ENCODE measurements at places on chromosomes 16 and 17. TPM values are rescaled to one million over a fixed set of nuclear protein-coding genes. Genes with fewer than 3 reads are reported as not detected.

- no peak for DNase-seq
Observed at GRCh38 chr17:66507982-66508760, 205.8 kb downstream of the PRKCA start.

Gene CNTNAP1
- total RNA-seq, result 20.4 TPM

Gene NLE1
- 35.5 TPM for total RNA-seq

- no peak for DNase-seq
Observed at GRCh38 chr17:9232591-9233270, 211.4 kb downstream of the NTN1 start.

GRCh38 chr17:60139438-60140285 lies 10.1 kb upstream of the CA4 start:
- no peak for DNase-seq

Gene COX11
- 87.0 TPM for total RNA-seq

- no peak for DNase-seq
Observed at GRCh38 chr17:1108765-1109605, 70.8 kb downstream of the ABR start.

DNA sequence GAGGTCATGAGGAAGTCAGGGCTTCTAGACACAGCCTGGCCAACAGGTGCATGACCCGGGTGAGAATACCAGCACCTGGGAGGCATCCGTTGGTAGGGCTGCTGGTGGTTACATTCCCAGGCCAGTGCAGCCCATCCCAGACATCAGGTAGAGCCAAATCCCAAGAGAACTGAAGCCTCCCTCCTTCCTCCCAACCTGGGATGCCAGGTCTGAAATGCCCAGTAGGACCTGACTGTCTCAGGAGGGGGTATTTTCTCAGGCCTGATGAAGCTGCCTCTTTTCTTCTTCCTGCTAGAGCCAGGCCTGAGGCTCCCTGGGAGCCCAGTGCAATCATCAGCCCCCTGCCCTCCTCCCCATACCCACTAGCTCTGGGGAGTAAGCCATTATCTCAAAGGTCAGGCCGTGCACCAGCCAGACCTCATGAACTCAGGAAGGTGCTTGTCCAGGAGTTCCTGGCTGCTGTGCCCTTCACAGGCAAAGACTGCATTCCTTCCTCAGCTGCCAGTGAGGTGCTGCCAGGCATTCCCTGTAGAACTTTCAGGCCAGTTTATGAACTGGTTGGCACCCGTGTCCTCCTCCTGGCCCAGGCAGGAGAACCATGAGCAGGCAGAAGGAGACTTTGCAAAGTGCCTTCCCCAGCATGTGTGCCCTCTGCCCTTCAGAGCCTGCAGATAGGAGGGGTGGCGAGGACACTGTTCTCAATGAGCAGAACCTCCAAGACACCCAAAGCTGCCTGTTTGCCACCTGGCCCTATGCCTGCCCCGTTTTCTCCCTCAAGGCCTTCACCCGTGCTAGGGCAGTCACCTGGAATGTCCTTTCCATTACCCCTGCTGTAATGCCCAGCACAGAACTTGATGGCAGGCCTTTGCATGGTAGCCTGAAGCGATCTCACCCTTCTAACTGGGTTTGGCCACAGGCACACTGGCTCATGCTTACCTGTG lies 7.6 kb downstream of the TBX2 start:
- DNase-seq, result no peak

Gene CCL1
- total RNA-seq, result not detected

Gene GCGR
- total RNA-seq, result 1.6 TPM

GRCh38 chr16:7271486-7271885 lies 61.2 kb upstream of the RBFOX1 start:
- no peak for DNase-seq

Gene PIPOX
- 2.4 TPM for total RNA-seq

DNA sequence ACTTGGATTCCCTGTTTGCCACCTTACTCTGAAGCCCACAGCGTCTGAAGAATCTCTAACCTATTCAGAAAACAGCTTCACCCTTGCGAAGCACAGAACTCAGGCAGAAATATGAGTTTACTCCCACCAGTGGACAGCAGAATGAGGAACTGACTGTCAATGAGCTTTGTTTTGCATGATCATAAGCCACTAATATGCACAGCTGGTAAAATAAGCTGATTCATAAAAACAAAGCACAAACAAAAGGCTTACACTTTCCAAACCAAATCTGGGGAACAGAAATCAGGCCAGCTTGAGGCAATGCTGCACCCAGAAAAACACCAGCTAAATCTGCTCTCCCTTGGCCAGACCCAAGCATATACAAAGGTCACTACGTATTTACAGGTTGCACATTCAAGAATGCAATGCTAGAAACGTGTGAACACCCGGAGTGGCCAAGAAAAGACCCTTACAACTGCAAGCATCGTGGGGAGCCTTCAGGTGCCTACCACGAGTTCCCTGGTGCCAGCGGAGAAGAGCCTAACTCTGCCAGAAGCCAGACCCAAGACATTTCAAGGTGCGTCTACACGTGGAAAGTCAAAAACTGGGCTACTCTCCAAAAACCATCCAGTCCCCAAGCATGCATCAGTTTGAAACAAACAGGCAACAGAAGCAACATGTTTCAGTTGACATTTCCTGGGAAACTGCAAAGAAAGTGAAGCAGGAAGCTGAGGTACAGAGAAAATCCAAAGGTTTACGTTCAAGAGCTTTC lies 207.1 kb downstream of the ZFHX3 start:
- no peak for DNase-seq

DNA sequence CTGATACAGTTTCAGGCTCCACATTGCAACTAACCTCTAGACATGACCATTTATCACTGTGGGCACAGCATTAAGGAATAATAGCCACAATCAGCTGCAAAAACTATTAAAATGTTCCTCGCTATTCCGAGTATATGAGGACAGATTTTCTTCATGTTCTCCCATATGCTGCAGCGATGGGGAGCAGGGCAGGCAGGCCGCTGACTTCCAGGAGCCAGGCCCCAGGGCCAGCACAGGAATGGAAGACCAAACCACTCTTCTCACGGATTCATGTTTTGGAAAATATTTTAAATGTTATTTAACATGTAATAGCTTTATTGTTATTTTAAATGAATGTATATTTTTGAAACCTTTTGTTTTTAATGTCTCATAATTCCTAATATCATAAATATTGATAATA lies 43.8 kb upstream of the ENDOV start:
- no peak for DNase-seq
